ENCODE measurements at places on chromosomes 1 and 21.

- no peak for DNase-seq
Measured at GRCh38 chr1:109185357-109185756, 28.4 kb upstream of the SARS1 start.

- DNase-seq = no peak
Measured at GRCh38 chr1:54559771-54560231, 11.8 kb downstream of the ACOT11 start.

DNA sequence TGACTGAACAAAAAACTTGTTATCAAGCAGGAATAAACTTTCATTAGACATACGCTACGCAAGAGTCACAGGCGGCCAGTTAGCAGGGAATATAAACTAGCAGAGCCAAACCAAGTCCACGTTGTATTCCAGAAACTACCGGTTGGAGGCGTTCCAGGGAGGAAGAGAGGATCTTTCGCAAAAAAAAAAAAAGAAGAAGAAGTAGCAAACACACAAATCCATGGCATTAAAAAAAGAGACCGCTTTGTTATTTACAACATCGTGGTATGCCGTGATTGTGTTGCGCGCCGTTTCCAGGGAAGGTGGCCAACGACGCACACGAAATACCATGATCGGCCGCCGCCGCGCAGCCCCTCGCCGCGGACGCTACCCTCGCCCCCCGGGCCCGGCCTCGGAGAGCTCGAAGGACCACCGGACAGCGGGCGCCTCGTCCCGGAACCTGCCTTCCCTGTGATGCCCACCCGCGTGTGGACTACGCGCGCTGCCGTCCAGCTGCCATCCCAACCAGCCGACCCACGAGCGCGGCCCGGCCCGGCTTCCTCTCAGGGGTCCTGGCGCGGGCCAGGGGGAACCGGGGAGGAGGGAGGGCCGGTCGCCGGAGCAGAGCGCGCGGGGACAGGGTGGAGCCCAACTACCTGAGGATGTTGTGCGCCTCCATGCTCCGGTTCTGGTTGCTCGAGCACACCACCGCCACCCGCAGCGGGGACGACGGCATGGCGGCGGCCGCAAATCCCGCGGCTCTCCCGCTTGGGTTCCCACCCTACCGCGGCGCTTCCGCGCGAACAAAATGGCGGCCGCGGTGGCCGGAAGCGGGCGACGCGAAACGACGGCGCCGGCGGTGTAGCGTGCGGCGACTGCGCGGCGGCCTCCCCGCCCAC, 581 bp downstream of the SSU72 start:
- DNase-seq = peak; percentile 70

DNA sequence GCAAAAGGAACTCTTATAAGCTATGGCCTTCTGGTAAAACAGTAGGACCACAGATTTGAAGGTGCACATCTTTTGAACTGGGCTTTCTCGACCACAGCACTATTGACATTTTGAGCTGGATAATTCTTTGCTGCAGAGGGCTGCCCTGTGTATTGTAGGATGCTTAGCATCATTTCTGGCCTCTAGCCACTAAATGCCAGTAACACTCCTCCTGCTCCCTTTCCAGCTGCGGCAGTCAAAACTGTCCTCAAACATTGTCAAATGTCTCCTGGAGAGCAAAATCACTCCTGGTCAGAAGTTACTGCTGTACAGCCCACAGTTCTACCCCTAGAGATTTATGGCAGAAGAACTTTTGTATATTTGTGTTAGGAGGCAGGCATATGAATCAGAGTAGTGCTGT, 836.7 kb downstream of the PLA2G4A start:
- no peak for DNase-seq

- no peak for DNase-seq
Measured at GRCh38 chr1:106344494-106344893, 712.0 kb upstream of the PRMT6 start.

- peak; percentile 11 for DNase-seq
Measured at GRCh38 chr1:24586970-24587820, 31.3 kb downstream of the NCMAP start.

GRCh38 chr1:198156745-198157240, at the start of gene NEK7:
TSS of gene NEK7 (plus strand) at chr1:198156998. CDS start at chr1:198232581, 75,583 bp downstream.
- peak; percentile 77 for DNase-seq

- DNase-seq = no peak
Measured at GRCh38 chr1:219299420-219299819, 125.7 kb downstream of the LYPLAL1 start.

GRCh38 chr1:165647970-165648369, 16.9 kb downstream of the MGST3 start:
- no peak for DNase-seq

- DNase-seq = no peak
Measured at GRCh38 chr1:101086783-101087182, 61.2 kb upstream of the DPH5 start.

- peak; percentile 7 for DNase-seq
Measured at GRCh38 chr1:210250665-210250997, 18.0 kb downstream of the SERTAD4 start.

DNA sequence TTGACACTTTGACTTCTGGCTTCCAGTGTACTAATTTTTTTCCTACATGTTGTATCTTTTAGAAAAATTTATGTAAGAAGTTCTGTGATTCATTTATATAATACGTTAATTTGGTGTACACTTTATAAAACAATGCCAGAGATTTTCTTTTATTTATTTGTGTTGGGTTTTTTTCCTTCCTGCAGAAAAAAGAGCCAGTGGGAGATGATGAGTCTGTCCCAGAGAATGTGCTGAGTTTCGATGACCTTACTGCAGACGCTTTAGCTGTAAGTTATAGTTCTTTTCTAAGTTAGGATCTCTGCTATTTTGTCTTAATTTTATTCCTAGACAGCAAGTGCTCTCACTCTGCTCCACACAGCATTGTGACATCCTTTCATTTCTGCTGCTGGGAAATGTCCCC, 14.4 kb downstream of the SARS1 start:
- no peak for DNase-seq

GRCh38 chr1:55262822-55263221, 47.7 kb upstream of the USP24 start:
- no peak for DNase-seq

- DNase-seq = no peak
Measured at GRCh38 chr1:174964972-174965361, 34.8 kb upstream of the CACYBP start.

DNA sequence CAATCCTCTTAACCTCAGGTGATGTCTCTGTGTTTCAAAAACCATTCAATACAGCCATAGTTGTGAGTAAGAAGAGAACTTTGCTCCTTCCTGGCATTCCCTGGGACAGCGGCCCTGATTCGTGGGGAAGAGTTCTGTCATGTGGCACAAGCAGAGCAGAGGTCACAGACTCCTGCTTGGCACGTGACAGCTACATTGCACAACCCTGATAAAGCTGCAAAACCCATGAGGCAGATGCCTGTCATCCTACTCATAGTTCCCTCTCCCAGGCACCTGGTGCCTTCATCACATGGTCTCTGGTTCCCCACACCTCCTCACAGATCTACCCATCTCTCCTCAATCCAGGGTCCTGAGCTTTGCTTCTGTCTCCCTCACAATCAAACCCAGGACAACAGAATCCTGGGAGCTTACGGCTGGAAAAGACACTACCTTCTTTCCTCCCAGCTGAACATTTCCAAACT, 70.8 kb downstream of the PLPP3 start:
- no peak for DNase-seq

DNA sequence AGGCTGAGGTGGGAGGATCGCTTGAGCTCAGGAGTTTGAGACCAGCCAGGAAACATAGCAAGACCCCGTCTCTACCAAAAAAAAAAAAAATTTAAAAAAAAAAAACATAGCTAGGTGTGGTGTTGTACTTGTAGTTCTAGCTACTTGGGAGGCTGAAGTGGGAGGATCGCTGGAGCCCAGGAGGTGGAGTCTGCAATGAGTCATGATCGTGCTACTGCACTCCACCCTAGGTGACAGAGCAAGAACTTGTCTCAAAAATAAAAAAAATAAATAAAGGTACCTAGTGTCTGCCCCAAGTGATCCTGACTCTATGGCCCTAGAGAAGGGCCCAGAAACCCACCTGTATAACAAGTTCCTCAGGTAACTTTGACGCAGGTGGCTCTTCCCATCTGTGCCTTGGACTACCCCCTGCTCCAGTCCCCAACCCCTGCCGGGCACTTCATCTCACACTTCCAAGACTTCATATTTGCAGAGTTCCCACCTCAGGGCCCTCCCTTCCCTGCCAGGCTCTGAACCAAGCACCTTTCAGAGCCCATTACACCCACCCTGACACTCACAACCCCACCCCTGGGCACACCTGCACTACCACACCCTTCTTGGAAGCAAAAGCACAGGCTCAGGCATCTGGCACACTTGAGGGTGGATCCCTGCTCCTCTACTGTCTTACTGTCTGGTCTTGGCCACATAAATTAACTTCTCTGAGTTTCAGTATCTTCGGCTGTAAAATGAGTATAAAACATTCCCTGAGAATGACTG, 80.2 kb upstream of the KLHDC7A start:
- DNase-seq = no peak

DNA sequence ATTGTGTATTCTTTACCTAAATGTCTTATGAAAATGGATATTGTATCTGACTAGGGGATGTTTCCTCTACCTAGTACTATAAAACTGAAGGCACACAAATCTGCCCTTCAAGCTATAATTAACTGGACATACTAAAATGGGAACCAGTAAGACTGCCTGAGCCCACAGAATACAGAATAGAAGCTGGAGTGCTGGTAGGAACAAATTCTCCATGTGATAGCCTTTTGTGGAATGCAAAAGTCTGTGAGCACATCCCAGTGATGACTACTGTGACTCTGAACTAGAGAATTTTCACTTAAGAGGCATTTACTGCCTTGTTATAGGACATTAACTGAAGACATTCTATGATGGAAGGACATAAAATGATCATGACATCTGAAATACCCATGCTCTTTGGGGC, 30.3 kb downstream of the KIFAP3 start:
- no peak for DNase-seq

DNA sequence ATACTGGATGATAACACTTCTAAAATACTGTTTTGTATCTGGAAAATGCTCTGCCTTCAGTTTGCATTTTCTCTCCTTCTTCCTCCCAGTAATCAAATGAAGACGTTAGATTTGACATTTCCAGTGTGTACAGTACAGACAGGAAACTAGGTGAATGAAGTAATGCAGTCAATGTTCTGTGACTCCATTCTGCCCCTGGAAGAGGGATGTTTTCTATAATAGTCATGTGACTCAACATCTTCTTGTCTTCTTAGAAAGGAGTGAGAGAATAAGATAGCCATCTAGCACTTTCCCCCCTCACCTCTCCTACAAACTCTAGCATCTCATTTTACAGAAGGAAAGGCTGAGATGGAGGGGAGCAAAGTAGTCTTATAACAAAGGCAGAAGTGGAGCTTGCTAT, 77.6 kb downstream of the DDR2 start:
- DNase-seq = no peak

DNA sequence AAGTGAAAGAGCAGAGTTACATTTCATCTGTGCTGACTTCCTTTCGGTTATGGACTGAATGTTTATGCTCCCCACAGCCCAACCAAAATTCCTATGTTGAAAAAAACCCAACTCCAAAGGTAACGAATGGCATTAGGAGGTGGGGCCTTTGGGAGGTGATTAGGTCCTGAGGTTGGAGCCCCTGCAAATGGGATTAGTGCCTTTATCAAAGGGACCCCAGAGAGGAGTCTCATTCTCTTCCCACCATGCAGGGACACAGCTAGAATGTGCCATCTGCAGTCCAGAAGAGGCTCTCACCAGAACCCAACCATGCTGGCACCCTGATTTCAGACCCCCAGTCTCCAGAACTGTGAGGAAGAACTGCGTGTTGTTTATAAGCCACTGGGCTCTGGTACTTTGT, 199.3 kb downstream of the TOMM20 start:
- DNase-seq = no peak

DNA sequence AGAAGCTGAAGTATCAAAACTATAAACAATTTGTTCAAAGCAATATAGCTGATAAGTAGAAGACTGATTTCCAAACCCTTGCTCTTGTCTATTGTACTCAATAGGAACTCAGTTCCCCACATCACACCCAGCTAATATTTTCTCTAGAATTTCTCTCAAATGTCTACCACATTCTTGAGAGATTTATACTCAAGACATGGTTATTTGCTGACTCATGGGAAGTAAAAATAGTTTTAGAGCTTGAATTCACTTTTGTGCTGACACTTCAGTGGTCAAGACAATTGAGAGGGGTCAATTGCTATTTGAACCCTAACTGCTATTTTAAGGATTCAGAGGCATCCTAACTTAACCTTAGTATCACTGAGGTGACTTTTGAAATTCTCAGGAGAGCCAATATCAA, 99.0 kb downstream of the TNNI3K start:
- no peak for DNase-seq

DNA sequence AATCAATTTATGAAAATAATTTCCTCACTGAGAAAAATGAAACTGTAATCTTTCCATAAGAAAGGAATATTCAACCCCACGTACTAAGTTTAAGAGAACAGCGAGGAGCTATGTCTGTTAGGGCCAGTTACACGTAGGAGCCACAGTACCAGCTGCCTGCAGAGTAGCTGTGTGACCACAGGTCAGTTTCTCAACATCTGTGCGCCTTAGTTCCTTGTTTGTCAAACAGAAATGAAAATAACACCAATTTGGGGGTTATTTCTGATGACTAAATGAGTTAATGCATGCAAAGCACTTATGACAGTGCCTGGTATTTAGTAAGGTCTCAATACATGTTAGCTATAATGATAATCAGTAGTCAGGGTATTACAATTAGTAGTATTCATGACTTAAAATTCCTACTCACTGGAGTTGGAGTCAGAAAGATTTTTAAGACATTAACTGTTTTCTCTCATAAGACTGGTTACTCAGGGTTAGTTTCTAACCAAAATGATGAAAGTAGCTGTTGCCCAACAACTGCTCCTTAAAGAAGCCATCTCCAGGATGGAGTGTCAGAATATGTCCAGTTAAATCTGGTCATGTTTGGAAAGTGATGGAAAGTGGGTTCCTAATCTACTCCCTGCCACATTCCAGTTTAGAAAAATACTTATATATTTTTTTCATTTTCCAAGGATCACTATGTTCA, 85.8 kb upstream of the ZNF648 start:
- no peak for DNase-seq

GRCh38 chr1:244730153-244730933, 77.4 kb downstream of the DESI2 start:
- peak; percentile 48 for DNase-seq

DNA sequence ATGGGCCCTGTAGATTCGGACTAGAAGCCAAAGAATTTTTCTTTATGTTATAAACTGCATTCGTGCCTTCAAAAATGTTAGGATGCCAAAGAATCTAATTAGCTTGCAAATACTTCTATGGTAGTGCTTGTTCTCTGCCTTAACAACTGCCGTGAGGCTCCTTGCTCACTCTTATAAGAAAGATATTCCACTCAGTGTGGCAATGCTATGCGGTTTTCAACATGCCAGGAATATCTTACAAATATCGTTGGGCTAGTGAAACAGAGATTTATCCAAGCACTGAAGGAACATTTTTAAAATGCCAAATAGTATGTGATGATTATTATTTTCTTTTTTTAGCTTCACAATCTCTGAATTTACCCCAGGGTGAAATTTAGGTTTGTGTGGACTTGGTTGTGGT, 198.2 kb downstream of the GREM2 start:
- DNase-seq = no peak

GRCh38 chr1:94623560-94624148, 82.1 kb upstream of the F3 start:
- no peak for DNase-seq

Data from stimulated activated CD4-positive, alpha-beta T cell treated with anti-CD3 and anti-CD28 coated beads, Interleukin-2, amount 100 ng/mL, for 24 hours (primary cell).